ENCODE measurements at places on chromosomes 7 and 10.
A peak's percentile ranks its signal among the peaks of the same experiment; 100 is the strongest.

DNA sequence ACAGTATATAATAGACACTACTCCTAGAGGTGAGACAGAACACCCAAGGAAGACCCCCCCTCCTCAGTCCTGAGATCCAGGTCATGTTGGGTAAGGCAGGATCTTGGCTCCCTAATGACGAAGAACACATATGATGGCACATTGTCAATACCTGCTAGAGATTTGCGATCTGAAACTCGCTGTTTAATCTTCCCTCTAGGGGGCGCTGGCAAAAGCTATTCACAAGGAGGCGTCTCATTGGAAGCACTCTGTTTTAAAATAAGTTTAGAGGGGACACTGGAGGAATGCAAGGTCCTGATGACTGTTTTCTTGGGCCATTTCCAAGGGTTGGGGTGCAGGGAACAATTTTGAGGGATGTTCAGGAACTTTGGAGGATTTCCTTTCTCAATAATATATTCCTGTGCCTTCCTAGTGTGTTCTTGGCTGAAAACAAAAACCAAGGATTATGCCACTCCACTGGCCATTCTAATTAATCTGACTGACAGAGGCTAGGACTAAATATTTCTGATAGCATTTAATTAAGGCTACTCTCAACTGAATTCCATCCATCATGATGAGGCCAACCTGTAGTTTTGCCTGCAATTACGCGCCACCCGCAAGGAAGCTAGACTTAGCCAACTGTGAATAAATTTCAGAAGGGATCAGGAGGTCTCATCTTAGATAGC is 1013.8 kb upstream of the MBL2 start:
- no peak for DNase-seq

GRCh38 chr10:27446091-27446918 is 57.8 kb upstream of the RAB18 start:
- peak; percentile 8 for DNase-seq

DNA sequence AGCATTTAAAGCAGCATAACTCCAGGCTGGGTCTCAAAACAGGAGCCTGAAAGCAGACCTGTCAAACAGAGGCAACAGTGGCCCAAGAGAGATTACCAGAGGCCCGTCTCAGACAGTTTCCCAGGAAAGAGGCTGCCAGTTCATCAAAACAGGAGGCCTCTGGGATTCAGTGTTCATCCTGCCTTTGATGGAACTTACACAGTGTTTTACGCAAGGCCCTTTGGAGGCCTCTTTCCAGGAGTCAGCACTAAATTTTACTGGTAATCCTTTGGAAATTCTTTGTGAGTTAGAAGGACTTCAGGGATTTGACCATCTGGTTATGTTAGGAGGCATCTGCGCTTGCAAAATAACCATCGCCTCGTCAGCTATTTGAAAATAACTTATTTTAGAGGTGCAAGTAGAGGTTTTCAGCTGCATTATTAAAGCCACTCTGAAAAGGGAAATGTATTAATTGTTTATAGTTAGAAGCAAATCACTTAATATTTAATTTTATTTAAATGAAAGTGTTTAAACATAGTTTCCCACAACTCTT is 501.2 kb upstream of the COBL start:
- DNase-seq = no peak

GRCh38 chr10:60797200-60797599 is 18.9 kb downstream of the CDK1 start:
- DNase-seq = no peak
